Activated B cell treated with CpG ODN at 0.5 μM for 24 hours (primary cell): ENCODE measurements at places on chromosomes 3 and 15.

DNA sequence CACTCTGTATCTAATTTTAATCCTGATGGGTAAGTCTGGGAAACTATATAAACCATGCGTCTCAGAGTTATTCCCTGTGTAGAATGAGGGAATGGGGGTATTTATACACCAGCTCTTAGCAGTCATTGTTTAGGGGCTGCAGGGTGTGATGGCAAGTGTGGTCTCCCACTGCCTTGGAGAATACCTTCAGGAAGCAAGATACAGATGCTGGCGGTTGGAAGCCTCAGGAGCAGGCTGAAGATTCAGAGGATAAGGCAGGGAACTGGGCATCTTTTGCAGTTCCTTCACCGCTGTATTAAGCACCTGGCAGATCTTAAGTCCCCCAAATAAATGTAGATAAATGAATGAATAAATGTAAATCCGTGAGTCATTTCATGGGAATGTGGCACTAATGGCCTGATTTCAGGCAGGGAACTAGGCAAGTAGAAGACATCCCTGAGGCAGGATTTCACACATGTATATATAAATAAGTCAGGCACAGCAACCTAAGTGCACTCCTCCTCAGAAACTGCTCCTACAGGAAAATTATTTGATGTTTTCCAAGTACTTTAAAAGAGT is 209.2 kb upstream of the GADL1 start:
- DNase-seq: no peak

DNA sequence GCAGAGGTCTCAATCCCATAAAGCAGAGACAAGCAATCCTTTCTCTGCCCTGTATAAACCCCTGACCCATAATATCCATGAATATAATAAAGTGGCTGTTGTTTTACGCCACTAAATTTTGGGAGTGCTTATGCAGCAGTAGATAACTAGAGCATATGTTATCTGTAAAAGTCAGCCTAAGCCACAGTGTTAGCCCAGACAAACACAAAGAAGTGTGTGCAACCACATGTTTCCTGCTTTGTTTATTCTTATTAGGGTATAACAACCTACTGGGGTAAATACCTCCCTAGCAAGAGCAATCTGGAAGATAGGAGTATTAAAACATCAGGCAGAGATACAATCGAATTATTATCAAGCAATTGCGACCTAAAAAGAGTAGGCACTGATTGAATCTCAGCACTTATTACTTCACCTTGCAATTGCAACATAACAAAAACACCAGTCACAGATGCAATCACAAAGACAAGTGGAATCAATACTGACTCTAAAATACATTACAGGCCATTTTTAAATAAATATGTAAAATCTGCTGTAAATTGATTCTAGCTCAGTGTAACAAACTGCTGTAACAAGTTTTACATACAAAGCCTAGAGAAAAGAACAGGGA is 94.6 kb upstream of the UBE2E2 start:
- no peak for DNase-seq

DNA sequence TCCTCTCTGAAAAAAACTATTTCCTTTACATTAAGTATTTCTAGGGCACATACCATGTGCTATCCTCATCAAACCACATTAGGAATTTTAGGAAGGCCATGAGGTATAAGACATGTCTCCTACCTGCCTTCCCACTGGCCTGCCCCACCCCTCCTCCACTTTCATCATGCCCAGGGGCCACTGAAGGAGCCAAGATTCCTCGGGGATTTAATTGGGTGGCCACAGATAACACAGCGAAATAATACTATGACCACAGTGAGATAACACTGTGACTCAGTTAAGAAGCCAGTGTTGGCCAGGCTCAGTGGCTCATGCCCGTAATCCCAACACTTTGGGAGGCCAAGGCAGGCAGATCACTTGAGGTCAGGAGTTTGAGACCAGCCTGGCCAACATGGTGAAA is 9.8 kb upstream of the BMF start:
- DNase-seq: no peak

- no peak for DNase-seq
Observed at GRCh38 chr3:184734903-184735701, 23.2 kb upstream of the MAGEF1 start.

GRCh38 chr3:63571682-63572081 is 80.8 kb upstream of the SNTN start:
- DNase-seq: no peak

DNA sequence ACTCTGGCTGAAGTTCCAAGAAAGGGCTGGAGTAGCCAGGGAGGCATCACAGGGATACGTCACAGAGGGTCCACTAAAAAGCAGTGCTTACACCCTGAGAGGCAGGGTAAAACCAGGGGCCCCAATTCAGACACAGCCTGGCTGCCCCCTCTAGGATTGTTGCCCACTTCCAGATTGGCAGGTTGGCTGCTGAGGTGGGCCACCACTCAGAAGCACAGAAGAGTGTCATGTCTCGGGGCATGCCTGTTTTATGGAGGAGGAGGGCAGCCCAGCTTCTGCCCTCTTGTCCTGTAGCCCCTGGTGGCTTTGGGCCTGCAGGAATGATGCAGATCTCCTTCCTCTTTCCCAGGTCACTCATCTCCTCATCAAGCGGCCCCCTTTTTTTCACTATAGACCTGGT is 24.0 kb downstream of the NOX5 start:
- DNase-seq: no peak

- no peak for DNase-seq
Observed at GRCh38 chr3:57559526-57559925, 3.5 kb downstream of the PDE12 start.

- no peak for DNase-seq
Observed at GRCh38 chr15:91224755-91225380, 124.8 kb downstream of the SV2B start.

GRCh38 chr3:15653321-15653720 is 51.8 kb downstream of the BTD start:
- DNase-seq: no peak

DNA sequence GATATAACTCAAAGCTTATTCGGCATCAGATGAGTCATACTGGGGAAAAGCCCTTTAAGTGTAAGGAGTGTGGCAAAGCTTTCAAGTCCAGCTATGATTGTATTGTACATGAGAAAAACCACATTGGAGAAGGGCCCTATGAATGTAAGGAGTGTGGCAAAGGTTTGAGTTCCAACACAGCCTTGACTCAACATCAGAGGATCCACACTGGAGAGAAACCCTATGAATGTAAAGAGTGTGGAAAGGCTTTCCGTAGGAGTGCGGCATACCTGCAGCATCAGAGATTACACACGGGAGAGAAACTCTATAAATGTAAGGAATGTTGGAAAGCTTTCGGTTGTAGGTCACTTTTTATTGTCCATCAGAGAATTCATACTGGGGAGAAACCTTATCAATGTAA is 7.5 kb downstream of the ZNF621 start:
- DNase-seq: no peak

- DNase-seq: no peak
Observed at GRCh38 chr3:157220883-157221282, 60.9 kb upstream of the CCNL1 start.

GRCh38 chr3:128992926-128993460 is 883 bp downstream of the CFAP92 start:
- no peak for DNase-seq

DNA sequence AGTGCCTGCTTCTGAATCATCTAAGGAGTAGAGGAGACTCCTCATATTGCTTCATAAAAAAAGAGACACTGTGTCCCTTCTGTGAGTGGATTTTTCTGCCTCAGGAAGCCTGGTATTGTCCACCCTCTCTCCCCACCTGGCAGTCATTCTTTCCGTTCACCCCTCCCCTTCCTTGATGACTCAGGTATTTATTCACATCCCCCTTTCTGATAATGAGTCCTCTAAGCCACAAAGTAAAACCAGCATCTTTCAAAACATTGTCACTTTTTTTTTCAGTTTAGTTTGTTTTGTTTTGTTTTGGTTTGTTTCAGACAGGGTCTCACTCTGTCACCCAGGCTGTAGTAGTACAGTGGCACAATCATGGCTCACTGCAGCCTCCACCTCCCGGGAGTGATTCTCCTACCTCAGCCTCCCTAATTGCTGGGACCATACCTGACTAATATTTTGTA is 65.2 kb upstream of the UBE2E1 start:
- no peak for DNase-seq

GRCh38 chr15:60179786-60180391 is 175.8 kb downstream of the FOXB1 start:
- DNase-seq: no peak

DNA sequence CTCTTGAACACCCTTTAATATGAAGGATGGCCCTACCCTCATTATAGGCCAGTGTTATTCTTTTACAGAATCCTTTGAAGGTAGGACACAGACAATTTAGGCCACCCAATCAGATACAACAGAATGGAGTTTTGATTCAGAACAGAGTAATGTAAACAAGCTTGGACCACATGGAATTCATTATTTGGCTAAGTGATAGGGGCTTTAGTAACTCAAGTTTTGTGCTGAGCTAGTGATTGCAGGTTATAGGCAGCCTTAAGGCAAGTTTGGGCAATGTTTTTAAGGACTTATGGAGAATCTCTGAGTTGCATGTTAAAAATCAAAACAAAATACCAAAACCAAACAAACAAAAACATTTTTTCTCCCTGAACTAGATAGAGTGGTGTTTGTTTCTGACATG is 312.1 kb upstream of the ROBO1 start:
- DNase-seq: no peak

GRCh38 chr15:40968290-40969085 is 15.2 kb downstream of the CHAC1 start:
- DNase-seq: no peak

GRCh38 chr3:43034200-43034599 is 55.1 kb downstream of the GASK1A start:
- no peak for DNase-seq

GRCh38 chr3:142213298-142213697 is 12.1 kb downstream of the GK5 start:
- no peak for DNase-seq

DNA sequence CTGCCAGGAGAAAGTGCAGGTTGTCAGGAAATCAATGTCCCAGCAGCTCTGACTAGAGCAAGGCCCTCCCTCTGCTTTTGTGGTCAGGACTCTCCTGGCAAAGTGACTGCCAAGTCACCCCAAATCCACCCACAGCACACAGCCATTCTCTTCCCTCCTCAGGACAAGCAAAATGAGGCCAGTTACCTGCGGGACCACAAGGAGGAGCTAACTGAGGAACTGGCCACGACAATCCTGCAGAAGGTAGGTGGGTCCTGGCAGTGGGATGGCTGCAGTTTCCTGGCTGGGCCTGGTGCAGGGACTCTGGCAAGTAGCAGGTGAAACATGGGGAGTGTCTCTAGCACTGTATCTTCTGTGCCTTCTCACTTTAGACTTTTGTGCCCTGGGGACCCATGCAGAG is 142.5 kb upstream of the EIF1B start:
- no peak for DNase-seq

GRCh38 chr15:48426941-48427340 is 95.7 kb downstream of the DUT start:
- DNase-seq: no peak

DNA sequence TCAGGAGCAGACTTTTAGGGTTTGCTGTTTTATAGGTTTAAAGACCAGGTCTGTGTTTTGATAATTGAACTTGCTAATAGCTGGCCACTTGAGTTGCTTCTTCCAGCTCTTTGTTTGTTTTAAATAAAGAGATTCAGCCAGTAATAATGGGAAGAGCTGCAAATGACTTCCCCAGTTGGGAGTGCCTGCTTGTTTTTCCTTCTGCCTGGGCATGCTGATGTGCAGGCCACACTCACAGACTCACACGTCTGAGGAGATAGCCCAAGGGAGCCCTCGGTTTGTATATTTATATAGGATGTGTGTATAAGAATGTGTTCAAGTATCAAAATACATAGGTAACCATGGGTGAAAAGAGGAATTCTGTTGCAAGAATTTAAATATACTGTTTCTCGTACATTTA is 78.2 kb upstream of the BOC start:
- no peak for DNase-seq

DNA sequence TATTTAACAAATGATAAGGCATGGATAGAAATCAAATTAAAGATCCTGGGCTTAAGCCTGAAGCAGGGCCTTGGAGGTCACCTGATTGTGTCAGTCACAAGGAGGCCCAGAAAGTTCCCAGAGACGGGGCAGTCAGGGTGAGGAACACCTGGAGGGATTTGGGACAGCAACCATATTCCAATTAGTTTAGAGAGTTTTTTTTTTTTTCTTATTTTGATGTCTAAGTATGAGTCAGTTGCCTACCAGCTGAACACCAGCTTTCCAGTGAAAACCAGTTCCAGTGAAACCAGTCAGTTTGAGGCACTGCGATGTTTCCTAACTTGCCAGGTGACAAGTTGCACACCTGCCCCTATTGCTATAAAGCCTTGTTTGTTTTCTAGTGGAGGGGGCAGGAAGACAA is 350.7 kb upstream of the AZI2 start:
- DNase-seq: no peak

GRCh38 chr15:75171408-75171807 is 30.3 kb upstream of the C15orf39 start:
- DNase-seq: no peak

- no peak for DNase-seq
Observed at GRCh38 chr3:54259636-54260035, 137.3 kb downstream of the CACNA2D3 start.

DNA sequence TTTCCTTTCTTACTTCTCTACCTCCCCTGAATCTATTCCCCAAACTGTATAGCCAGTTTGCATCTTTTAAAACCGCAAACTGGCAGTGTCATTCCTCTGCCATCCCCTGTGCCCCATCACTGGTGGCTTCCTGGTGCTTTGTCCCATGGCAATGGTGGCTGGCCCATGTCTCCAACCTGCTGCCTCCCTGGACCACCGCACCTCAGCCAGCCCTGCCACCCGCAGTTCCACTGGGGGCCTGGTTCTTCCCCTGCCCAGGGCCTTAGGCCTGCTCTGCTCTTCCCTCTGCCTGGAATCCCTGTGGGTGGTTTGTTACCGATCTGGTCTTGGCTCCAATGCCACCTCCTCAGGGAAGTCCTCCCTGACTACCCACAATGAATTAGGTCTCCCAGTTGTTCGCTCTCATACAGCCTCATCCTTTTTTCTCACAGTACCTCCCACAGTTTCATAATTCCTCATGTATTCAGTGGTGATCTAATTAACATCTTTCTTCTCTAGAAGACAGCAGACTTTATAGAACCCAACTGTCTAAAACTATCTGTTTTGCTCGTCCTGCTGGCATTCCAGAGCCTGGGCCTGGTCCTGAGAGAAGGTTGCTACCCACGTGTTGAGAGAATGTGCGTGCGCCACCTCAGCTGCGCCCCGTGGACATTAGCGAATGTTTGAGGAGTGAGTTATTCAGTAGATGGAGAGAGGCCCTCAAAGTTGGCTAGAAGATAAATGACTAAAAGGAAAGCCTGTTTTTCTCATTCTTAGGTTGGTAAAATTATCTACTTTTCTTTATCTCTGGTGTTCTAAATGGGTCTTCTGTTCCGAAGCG is 130.1 kb downstream of the DNAJB8 start:
- no peak for DNase-seq
